ENCODE measurements at places on chromosomes 5 and 9.

GRCh38 chr9:223152-223551, 8.5 kb downstream of the DOCK8 start:
- no peak for DNase-seq

GRCh38 chr9:119088002-119088547, 281.2 kb downstream of the BRINP1 start:
- DNase-seq = no peak

GRCh38 chr5:17217493-17218352, at the start of gene BASP1:
Gene BASP1 (plus strand): TSS chr5:17217631. CDS start chr5:17275217, 57,586 bp downstream.
- DNase-seq = peak; percentile 59

DNA sequence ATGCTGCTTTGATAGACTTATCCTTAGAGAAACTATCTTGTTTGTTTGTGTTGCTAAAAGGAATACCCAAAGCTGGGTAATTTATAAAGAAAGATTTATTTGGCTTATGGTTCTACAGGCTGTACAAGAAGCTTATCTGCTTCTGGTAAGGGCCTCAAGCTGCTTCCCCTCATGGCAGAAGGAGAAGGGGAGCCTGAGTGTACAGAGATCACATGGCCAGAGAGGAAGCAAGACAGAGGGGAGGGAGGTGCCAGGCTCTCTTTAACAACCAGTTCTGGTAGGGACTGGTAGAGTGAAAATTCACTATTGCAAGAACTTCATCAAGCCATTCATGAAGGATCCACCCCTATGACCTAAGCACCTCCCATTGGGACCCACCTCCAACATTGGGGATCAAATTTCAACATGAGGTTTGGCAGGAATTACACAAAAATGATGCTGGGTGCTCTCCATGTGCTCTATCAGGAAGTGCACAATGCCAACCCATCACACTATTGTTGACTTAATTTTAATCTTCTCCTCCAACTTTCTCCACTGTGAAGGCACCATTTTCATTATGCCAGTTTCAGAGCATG, 115.1 kb upstream of the SHB start:
- no peak for DNase-seq

DNA sequence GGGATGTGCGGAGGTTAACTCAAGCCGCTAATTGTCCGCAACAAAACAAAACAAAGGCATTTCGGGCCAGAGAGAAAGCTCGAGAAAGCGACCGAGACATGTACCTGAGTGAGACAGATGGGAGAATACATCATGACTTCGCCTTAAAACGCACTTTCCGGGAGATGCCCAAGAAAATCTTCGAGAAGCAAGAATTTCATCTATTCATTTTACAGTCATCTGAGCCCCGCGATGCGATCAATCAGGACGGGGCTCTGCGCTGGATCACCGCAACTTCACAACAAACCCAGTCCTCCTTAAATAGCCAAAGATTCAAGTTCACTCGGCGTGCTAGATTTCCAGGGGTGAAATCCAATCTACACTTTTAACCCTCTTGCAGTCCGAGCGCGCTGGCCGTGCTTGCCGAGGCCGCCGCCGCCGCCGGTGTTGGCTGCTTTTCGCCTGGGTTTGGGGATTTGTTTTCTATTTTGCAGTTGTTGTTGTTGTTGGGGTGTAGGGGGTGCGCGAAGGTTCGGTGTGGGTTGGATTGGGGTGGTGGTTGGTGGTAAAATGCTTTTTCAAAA, 482 bp downstream of the NFIB start:
- no peak for DNase-seq

GRCh38 chr9:110329639-110330230, 7.9 kb downstream of the TXNDC8 start:
- DNase-seq = no peak

- DNase-seq = no peak
Observed at GRCh38 chr5:144944936-144945335, 774.3 kb downstream of the KCTD16 start.

- no peak for DNase-seq
Observed at GRCh38 chr9:80701061-80701460, 988.3 kb downstream of the TLE1 start.

GRCh38 chr9:126474206-126474765, 139.4 kb upstream of the LMX1B start:
- DNase-seq = peak; percentile 27
